ENCODE measurements at places on chromosomes 3 and 15. TPM values are rescaled to one million over a fixed set of nuclear protein-coding genes. Genes with fewer than 3 reads are reported as not detected.

GOLGA8H gene
- under 0.01 TPM for total RNA-seq

FAM174B gene
- 5.1 TPM for total RNA-seq

SCAANT1 gene
- not detected for total RNA-seq

COLQ gene
- total RNA-seq: 1.5 TPM

ASB14 gene
- not detected for total RNA-seq

SLC22A13 gene
- 0.29 TPM for total RNA-seq

ADGRG7 gene
- not detected for total RNA-seq

PLA2G4F gene
- total RNA-seq: not detected

SH2D7 gene
- total RNA-seq: not detected

COL6A5 gene
- total RNA-seq: not detected

ANKRD63 gene
- total RNA-seq: not detected

DCP1A gene
- 16.6 TPM for total RNA-seq

BSN gene
- under 0.01 TPM for total RNA-seq

ADAMTS9 gene
- total RNA-seq: 2.7 TPM

BCL6 gene
- 40.2 TPM for total RNA-seq

PCNP gene
- 93.4 TPM for total RNA-seq

ZNF662 gene
- 4.0 TPM for total RNA-seq

ZNF654 gene
- total RNA-seq: 23.2 TPM

GP9 gene
- not detected for total RNA-seq

GOLGA6B gene
- not detected for total RNA-seq

TF gene
- total RNA-seq: 0.88 TPM

SNRPA1 gene
- 9.8 TPM for total RNA-seq

GTF2E1 gene
- 14.4 TPM for total RNA-seq

ZNF620 gene
- total RNA-seq: 1.1 TPM

SLC38A3 gene
- total RNA-seq: 0.29 TPM
